ENCODE measurements at places on chromosomes 2 and 18.

GRCh38 chr2:182445391-182445965, 18.6 kb upstream of the PDE1A start:
- DNase-seq, result no peak

DNA sequence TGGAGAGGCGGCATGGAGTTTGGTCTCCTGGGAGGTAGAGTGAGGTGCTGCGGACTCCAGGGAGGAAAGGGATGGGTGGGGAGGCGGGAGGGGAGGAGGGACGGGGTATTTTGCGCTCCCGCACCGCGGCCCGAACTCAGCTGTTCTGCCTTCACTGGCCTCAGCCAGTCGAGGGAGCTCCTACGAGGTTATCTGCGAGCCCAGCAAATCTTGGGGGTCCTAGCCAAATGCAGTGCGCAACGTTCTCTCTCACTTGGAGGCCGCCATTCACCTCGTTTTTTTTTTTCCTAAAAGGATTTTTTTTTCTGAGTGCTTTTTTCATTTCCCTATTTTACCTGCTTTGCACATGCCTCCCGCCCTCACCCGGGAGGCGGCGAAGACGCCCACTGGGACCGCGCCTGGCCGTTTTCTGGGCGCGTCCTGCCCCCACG, 877 bp upstream of the BCL2L11 start:
- no peak for DNase-seq

GRCh38 chr2:28219138-28219537, 173.5 kb upstream of the FOSL2 start:
- DNase-seq, result no peak

- no peak for DNase-seq
Observed at GRCh38 chr2:151657667-151658076, 76.6 kb downstream of the NEB start.

DNA sequence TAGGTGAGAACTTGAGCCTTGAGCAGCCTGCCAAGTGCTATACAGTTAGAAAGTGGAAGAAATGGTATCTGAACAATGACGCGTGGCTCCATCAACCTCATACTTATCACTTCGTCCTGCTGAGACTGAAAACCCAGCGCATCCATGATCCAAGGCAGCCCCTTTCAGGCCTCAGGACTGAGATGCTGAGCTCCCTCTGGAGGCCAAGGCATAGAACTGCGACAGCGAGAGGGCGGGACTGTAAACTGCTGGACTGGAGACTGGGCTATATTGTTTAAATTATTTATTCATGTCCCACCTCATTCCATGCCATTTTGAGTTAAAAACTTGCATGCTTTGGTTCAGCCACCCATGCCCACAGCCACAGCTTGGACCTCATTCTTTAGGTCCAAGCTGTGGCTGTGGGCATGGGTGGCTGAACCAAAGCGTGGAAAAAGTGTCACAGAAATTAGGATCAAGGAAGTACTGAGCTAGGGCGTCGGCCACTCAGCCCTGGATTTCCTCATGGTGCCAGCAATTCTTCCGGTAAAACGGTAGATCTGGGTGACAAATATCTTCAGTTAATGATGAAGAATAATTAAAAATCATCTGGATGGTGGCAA, 195.5 kb downstream of the L3MBTL4 start:
- DNase-seq, result no peak

- DNase-seq, result no peak
Observed at GRCh38 chr2:97267411-97268074, 154.6 kb downstream of the ANKRD36 start.

DNA sequence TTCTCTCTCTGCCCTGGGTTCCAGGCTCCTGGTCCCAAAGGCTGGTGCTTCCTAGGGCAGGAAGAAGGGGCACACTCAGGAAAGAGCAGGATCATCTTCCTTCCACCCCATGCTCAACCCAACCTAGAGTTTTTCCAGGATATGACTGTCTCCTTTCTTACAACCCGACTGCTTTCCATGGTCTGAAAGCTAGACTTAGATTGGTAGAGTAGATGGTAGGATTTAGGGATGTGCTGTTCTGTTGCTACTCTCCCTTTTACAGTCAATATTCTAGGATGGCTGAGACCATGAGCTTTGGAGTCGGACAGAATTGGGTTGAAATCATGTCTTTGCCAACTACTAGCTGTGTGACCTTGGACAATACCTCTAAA, 45.9 kb upstream of the IGFBP5 start:
- DNase-seq, result no peak

- no peak for DNase-seq
Observed at GRCh38 chr2:63856303-63856603, 14.6 kb downstream of the UGP2 start.

GRCh38 chr2:235606004-235606715, 112.3 kb downstream of the AGAP1 start:
- no peak for DNase-seq

DNA sequence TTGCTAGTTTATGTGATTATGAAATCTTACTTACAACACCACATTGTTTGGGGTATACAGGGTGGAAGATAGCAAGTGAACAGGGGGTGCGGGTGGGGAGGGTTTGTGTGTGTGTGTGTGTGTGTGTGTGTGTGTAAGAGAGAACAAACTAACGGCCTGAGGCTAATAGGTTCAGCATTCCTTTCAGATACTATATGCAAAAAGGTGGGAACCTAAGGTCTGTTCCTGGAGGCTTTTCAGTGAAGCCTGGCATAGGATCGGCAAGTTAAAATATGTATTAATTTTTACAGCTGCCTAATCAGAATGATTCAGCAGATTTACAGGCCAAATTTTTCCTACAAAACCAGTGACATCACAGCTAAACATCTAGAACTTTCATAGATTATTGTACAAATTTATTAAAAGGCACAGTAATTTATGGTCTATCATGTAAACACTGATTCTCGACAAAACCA, 7.6 kb upstream of the SPDYA start:
- DNase-seq, result no peak

DNA sequence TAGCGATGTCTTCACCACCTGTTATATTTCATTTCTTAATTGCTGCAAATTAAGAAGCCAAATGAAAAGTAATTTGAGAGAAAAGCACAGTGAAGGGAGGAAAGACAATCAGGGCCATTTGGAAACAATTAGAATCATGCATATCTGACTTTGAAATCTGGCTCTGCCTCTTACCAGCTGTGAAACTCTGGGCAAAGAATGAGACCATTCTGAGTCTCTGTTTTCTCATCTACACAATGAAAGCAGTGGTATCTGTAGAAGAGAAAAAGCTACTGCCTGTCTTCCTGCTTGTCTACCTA, 334.5 kb upstream of the CYRIA start:
- DNase-seq, result no peak

GRCh38 chr2:13135856-13136255, 419.1 kb downstream of the TRIB2 start:
- DNase-seq, result no peak

- DNase-seq, result no peak
Observed at GRCh38 chr2:124286089-124286783, 261.1 kb downstream of the CNTNAP5 start.

DNA sequence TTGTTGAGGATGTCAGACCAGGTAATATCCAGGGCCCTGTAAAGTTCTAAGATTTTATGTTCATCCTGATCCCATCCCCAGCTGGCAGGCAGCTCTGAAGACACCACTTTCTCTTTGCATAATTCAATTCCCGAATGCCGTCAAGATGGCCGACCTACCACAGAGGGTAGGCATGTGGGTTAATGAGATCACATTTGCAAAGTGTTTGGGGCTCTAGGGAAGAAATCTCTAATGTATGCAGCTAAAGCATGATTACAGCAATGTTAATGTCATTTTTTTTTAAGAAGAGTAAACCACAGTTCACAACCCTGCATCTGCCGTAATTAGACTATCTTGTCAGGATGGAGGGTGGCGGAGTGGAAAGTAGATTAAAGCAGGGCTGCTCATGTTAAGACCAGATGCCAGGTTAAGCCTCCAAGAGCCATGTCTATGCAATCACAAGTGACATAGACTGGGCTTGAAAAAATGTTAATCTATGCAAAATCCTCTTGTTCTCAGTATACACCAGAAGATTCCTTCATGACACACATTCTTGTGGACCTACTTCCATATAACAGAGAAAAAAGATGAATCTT, 131.4 kb downstream of the ALK start:
- no peak for DNase-seq

- no peak for DNase-seq
Observed at GRCh38 chr2:217102956-217103355, 243.1 kb upstream of the TNP1 start.

DNA sequence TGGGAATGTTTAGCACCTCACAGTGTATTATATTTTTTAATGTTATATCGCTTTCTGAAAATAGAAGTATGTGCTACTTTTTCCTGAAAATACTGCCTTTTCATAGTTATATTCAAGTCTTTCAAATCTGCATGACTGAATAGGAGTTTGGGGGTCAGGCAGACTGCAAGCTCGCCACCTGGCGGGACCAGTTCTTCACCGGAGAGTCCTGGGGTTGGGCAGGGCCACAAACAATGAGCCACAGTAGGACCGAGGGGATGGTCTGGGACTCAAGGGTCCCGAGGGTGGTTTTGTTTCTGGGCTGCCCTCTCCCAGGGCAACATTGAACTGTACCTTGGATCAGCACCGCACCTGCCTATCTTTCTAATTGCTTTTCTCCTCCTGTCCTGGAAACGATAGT, 70.6 kb downstream of the VWA3B start:
- no peak for DNase-seq

DNA sequence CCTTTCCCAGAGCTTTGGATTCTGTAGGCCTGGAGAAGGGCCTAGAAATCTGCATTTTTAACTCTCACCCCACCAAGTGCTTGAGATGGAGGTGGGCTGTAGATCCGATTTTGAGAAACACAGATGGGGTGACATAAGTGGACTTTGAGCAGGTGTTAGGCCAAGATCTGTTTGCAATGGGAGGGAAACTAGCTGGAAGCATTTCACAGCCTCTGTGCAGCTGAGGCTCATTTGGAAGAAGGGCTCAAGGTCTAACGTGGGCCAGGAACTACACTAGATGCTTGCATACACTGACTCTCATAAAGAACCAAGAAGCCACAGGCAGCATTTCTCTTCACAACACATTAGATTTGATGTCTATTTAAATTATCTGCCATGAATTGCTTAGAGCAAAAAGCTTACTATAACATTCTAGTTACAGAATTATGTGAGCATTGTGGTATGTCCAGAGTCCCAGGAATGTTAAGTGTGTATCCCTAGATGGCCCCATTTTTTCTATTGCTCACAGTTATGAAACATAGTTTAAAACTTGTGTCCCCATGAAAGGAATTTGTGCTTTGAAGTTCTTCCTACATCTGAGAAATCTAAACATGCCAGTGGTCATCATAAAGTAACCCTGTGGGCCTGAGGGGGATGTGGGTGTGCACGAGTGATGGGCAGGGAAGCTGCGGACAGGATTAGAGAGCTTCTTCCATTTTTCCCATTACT, 77.2 kb downstream of the CD28 start:
- no peak for DNase-seq

DNA sequence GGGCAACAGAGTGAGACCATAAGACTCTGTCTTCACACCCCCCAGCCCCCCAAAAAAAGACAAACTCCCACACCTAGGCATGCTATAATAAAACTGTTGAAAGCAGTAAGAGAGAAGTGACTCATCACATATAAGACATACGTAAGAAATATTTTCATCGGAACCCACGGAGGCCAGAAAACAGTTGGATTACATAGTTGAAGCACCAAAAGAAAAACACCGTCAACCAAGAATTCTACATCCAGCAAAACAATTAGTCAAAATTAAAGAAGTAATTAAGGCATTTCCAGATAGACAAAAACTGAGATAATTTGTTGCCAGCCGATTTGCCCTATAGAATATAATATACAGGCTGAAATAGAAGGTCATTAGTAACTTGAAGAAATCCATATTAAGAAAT, 128.7 kb downstream of the VAPA start:
- no peak for DNase-seq

- DNase-seq, result no peak
Observed at GRCh38 chr2:54434711-54435110, 21.4 kb upstream of the SPTBN1 start.

GRCh38 chr2:231321556-231322334, 73.8 kb upstream of the B3GNT7 start:
- DNase-seq, result no peak

DNA sequence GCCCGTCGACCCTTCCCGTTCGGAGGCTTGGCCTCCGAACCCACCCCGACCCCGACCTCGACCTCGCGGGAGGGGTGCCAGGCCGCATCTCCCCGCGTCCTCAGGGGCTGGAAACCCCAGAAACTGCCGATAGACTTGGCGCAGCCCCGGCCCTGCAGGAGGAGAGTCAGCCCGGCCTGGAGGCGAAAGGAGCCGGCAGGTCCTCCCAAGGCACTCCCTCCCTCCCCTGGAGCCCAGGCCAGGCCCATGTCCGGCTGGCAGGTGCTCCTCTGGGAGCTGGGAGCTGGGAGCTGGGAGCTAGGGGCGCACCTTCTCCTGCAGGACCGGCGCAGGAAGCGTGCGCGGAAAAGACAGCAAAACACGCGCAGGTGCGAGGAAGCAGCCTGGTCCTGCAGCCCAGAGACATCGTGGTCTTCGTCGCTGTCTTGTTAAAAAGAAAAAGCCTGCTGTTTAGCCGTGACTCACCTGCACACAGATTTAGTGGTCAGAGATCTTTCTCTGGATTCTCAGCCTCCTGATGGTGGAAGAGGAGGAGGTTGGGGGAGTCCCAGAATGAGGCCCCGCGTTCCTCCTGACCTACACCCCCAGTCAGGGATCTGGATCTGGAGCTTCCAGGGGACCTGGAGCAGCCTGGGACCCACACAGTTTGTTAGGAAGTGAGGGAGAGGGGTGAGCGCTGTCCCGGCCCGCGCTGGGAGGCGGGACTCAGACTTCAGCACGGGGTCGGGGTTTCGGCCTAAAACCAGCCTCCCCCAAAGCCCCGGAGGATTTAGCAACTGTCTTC, 660 bp upstream of the MBP start:
- no peak for DNase-seq

- DNase-seq, result no peak
Observed at GRCh38 chr2:219081096-219081495, 20.4 kb upstream of the IHH start.

GRCh38 chr2:217494557-217494956, 508.2 kb downstream of the TNS1 start:
- DNase-seq, result no peak

GRCh38 chr2:98891591-98891990, 44.4 kb downstream of the CRACDL start:
- DNase-seq, result no peak

- DNase-seq, result no peak
Observed at GRCh38 chr2:235551965-235552364, 58.1 kb downstream of the AGAP1 start.

GRCh38 chr2:27736031-27736889, 35.3 kb upstream of the MRPL33 start:
- DNase-seq, result no peak

DNA sequence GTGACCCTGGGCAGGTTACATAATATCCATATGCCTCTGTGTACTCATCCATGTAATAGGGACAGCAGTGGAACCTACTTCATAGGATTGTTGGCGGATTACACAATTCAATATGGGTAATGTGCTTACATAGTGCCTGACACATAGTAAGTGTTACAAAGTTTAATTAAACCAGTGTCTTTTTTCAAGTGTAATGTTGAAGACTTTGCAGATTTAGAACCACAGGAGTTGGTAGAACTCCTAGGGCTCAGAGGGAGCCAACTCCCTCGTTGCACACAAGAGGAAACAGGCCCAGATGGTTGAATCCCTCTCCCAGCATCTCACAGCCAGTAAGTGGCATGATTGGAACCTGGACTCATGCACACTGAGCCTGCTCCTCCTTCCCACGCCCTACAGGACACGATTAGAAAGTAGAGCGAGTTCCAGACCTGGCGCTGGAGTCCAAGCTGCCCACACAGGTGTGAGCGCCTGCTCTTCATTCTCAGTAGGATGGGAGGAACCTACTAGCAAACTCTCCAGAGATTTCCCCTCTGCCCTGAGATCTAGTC, 97.8 kb downstream of the VSNL1 start:
- DNase-seq, result no peak

Measured in stimulated activated CD4-positive, alpha-beta T cell treated with anti-CD3 and anti-CD28 coated beads, Interleukin-1b, Interleukin-23, amount 100 ng/mL, for 4 hours (primary cell).